Activated naive CD4-positive, alpha-beta T cell treated with anti-CD3 and anti-CD28 coated beads for 36 hours (primary cell): ENCODE measurements at places on chromosomes 16 and 17. TPM values are rescaled to one million over a fixed set of nuclear protein-coding genes. Genes with fewer than 3 reads are reported as not detected.

The KRT33B gene
- not detected for total RNA-seq

The CACNG5 gene
- total RNA-seq = not detected

The CNTNAP1 gene
- 1.5 TPM for total RNA-seq

The CDK5RAP3 gene
- 174 TPM for total RNA-seq

The NXPH3 gene
- 0.25 TPM for total RNA-seq

The C17orf100 gene
- total RNA-seq = 0.99 TPM

The CCL17 gene
- total RNA-seq = not detected

The CASKIN1 gene
- 0.17 TPM for total RNA-seq

The RBFOX1 gene
- not detected for total RNA-seq

- DNase-seq = no peak
Measured at GRCh38 chr16:1182950-1183907, 30.3 kb downstream of the CACNA1H start.

DNA sequence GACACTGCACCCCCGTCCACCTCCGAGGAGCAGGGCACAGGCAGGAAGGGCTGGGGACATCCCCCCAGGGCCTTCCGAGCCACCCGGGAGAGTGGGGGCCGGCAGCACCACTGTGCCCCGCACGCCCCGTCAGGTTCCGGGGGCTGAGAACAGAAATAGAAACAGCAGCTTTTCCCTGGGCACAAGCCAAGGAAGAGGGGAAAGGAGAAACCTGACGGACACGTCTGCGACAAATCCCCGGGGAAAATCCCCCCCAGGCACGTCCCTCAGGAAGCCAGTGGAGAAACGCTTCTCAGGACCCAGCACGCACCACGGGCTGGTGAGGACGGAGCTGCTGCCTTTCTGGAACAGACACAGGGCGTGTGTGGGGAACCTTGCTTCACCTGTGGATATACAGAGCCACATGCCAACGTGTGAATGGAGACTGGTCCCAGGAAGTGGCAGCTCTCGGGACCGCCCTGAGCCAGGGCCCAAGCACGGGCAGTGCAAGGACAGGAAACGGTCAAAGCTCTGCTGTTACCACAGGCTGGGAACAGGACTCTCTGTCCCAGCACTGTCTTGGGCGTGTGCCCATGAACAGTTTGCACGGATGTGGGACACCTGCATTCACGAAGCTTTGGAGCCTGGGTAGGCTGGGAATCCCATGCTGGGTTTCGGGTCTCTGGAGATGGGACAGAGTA is 1.2 kb upstream of the TMEM204 start:
- no peak for DNase-seq

DNA sequence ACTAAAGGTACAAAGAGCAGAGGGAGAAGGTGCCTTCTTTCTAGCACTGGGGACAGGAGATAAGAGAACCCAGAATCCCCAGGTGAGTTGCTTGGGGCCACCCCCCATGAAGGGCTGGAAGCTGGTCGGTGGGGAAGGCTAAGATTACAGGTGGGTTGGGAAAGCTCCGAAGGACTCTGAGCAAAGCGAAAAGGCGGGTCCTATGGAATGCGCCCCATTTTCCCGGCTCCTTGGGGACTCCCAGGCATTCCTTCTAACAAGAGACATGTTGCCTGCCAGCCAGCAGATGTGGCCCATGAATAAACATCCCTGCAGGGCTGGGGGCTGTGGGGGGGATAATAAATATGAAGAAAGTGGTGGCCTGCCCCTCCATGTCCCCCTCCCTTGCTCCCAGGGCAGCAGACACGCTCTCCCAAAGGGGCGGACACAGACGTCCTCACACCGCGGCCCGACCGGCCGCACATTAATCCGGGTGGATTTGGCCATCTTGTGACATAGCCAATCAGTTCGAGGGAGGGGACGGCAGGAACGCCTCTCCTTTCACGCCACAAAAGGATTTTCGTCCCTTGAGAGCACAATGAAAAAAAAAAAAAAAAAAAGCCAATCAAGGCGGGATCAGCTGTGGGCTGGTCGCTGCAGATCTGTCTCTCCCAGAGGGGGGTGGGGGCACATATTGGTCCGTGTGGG is 98.5 kb downstream of the SOX9 start:
- DNase-seq = no peak

- no peak for DNase-seq
Measured at GRCh38 chr17:79942011-79942405, 93.7 kb downstream of the TBC1D16 start.

DNA sequence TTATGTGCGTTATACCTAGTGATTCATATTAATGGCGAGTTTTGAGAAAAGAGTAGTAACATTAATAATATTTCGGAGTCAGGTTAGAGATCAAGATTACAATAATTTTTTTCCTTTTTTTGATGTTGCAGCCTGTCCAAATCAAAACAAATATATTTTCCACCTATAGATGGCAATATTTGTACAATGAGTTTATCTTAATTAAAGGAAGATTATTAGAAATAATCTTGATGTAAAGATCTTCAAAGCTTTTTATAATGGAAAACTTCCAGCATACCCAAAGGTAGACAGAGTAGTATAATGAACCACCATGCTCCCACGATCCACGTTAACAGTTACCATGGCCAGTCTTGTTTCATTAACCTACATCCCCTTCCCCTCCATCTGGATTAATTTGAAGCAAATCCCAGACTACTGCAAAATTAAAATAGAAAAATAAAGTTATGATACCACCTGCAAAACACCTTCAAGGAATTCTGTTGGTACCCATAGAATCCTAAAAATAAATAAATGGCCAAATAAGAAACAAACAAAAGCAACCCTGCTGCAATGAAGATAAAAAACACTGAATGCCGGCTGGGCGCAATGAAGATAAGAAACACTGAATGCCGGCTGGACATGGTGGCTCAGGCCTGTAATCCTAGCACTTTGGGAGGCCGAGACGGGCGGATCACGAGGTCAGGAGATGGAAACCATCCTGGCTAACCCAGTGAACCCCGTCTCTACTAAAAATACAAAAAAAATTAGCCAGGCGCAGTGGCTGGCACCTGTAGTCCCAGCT is 46.5 kb upstream of the GINS3 start:
- DNase-seq = no peak

DNA sequence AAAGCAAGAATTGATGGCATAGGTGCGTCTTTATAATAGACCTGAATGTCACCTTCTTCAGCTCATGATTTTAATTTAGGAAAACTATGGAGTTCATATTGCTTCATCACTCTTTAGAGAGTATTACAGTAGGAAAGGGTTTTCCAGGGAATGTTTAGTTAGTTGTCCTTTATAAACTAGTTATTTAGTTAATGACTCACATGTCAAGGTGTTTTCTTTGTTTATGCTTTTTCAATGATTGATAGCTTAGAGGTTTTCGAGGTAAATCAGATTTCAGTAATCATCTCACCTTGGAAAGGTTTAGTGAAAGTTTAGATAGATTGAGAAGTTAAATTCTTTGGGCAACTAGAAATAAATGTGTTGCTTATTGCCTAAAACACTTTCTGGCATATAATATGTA is 9.8 kb downstream of the WSB1 start:
- no peak for DNase-seq

- DNase-seq = no peak
Measured at GRCh38 chr16:75810342-75810741, 84.1 kb upstream of the CPHXL start.

- no peak for DNase-seq
Measured at GRCh38 chr17:14953405-14953804, 311.7 kb downstream of the PMP22 start.

GRCh38 chr17:16511593-16511992 is 19.6 kb upstream of the LRRC75A start:
- DNase-seq = no peak

- no peak for DNase-seq
Measured at GRCh38 chr16:77610496-77610895, 111.8 kb upstream of the NUDT7 start.

GRCh38 chr16:50334106-50334975 is 34.4 kb downstream of the BRD7 start:
- DNase-seq = no peak

GRCh38 chr17:83084621-83085056 is 5.2 kb downstream of the METRNL start:
- no peak for DNase-seq

GRCh38 chr16:15836965-15837611 is 19.7 kb downstream of the MYH11 start:
- no peak for DNase-seq

DNA sequence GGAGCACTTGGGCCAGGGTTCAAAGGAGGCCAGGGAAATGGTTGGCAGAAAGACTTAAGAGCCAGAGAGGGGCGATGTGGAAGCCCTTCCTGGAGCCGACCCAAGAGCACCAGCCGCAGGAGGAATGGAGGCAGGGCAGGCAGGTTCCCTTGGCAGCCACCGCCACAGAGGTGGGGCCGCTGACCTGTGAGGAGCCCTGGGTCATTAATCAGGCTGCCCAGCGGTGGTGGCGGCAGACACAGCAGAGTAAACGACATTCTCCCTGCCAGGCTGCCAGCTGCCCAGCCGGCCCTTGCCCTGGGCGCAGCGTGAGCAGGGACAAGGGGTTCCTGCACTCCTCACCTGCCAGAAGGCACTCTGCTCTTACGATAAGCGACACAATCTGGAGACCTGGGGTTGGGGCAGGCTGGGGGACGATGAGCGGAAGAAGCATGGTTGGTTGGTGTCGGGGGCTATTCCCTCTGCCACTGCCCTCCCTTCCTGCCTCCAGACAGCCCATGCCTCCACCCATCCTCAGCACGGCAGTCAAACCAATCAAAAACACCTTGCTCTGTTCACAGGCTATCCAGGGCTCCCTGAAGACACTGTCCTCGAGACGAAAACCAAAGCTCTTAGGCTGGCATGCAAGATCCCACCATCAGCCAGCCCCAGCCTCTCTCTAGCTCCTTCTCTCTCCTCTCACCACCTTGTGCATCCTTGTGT is 40.9 kb downstream of the PLXDC1 start:
- no peak for DNase-seq

- DNase-seq = no peak
Measured at GRCh38 chr17:48363161-48363560, 66.9 kb downstream of the SKAP1 start.

GRCh38 chr16:31461921-31462804 is 2.9 kb downstream of the ARMC5 start:
- no peak for DNase-seq

- DNase-seq = no peak
Measured at GRCh38 chr16:27906883-27907282, 156.6 kb downstream of the GSG1L start.

DNA sequence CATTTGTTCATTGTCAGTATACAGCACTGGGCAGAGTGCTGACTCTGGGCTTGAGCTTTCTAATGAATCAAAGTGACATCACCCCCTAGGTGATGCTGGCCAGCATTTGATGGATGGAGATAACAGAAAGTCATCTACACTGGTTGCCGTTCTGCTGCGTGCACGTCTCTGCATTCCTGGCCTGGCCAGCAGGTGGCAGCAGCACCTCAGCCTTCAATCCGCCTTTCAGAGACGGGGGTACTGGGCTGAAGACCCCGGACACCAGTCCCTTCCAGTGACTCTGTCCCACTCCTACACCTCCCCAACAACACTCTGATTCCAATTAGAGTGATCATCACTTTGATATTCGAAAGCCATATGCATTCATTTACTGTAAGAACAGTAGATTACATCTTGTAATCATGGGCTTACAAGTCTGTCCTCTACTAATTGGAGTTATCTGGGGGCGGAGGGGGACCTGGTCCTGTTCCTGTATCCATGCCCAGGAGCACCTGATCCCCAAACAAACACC is 6.0 kb downstream of the CPSF4L start:
- DNase-seq = peak; percentile 68

DNA sequence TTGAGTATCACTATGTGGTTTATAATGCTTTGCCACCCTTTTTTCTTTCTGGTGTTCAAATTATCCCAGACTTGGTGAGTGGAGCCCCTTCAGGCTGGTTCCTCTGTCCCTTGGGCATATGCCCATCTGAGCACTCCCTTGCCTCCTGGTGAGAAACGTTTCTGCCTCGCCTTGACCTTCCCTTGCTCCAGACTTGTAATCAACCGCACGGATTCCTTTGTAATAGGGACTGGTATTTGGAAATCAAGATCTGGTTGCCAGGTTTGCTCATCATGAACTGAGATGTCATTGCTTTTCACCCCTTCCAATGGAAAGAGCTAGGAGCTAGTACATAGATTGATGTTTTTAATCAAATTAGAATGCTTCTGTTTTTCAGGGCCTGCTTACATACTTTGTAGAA is 43.7 kb downstream of the SEC14L1 start:
- no peak for DNase-seq

DNA sequence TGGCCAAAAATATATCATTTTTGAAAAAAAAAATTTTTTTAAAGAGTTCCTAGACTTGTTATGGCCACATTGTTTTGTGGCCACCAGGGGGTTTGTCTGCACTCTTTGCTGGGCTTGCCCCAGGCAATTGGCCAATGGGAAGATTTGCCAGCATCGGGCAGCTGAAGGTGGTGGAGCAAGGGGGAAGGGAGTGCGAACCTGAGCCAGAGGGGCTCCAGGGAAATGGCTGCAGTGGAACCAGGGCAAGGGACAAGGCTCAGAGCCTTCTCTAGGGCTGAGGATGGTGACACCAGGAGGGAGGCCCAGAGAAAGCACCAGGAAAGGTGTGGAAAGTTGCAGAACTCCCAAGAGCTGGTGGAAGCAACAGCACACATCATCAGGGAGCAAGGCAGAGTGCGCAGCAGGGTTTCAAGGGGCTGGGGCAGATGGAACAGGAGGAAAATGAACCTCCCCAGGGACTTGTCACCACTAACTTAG is 15.5 kb upstream of the CMIP start:
- DNase-seq = peak; percentile 14

DNA sequence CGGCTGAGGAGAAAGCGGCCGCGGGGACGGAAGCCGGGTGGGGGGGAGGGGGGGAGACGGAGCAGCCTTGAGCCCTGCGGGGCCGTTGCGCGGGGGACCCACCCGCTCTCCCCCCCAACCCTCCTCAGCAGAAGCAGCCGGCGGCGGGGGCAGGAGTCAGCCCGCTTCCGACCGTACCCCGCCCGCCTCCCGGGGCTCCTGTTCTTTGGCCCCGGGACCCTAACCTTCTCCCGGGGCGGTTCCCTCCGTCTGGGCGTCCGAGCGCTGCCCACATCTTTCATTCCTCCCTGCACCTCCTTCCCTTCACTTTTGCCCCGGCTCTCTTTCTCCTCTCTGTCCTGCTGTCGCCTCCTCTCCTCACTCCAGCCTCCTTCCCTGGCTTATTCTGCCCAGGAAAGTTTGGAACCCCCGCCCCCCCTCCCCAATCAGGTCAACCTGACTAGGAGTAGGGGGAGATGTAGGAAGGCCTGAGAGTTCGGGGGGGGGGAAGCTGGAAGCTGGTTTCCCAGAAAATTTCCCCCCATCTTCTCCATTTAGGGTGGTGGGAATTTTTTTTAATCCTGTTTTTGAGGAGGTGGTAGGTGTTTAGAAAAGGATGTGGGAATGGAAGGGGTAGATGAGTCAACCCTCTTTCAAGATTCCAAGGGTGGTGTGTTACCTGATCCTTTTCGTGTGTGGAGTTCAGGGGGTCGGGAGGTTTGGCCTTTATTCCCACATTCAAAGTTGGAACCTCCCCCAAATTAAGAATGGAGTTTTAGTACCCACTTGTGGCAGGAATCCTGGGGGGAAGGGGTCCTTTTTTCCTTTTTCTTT is 427 bp upstream of the NLK start:
- DNase-seq = no peak

- no peak for DNase-seq
Measured at GRCh38 chr16:79754501-79754900, 154.0 kb upstream of the MAF start.

- no peak for DNase-seq
Measured at GRCh38 chr16:65598621-65599020, 476.8 kb upstream of the CDH11 start.
